ENCODE measurements at places on chromosomes 7 and 10.

- no peak for DNase-seq
Observed at GRCh38 chr10:4532976-4533375, 293.0 kb upstream of the AKR1E2 start.

GRCh38 chr10:29921071-29921446, 138.3 kb downstream of the JCAD start:
- DNase-seq = no peak

DNA sequence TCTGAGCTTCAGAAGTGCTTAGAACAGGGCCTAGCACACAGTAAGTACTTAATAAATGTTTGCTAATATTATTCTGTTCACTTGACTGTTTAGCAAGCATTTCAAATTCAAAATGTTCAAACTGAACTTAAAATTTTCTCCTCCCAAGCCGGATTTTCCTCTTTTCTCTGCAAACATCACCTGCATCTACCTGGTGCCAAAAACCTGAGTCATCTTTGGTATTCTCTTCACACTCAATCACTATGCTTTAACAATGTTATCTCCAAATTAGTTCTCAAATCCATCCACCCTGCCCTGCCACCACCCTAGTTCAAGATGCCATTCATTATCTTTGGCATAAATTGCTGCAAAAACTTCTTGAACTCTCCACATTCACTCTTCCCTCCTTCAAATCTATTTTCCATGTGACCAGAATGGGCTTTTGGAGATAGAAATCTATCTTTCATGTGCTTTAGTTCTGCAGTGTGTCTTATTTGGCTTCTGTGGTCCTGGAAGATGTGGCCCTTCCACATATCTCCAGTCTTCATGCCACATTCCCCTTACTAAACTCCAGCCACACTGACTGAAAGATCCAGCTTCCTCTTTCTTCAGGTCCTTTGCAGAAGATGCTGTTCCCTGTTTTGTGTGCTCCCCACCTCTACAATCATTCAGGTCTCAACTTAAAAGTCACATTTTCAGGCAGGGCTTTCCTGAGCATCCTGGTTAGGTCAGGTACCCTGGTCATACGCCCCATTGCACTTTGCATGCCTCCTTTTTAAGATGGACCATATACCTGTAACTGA, 2.0 kb downstream of the GGCT start:
- DNase-seq = peak; percentile 17

- DNase-seq = no peak
Observed at GRCh38 chr7:112125250-112125649, 80.9 kb downstream of the DOCK4 start.

GRCh38 chr10:78148216-78148960, 114.7 kb downstream of the RPS24 start:
- no peak for DNase-seq

GRCh38 chr7:115241151-115241550, 319.3 kb downstream of the MDFIC start:
- DNase-seq = no peak

- no peak for DNase-seq
Observed at GRCh38 chr10:29970576-29970975, 88.8 kb downstream of the JCAD start.

DNA sequence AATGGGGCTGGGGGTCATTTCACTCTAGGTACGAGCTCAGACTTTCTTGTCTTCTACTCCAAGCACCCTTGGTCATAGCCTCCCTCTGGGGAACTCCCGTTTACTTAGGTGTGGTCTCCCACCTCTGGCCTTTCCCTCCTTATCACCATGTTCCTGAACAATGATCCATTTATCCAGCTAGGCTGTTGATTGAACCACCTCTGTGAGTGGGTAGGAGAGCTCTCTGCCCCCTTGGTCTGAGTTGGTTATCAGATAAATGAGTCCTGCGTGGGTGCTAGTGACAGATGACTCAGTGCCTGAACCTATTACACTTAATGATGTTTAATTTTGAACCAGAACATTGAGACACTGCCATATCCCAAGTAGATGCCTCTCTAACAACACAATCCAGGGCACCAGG, 9.4 kb downstream of the BLNK start:
- no peak for DNase-seq

GRCh38 chr7:95690367-95690947, 81.9 kb upstream of the DYNC1I1 start:
- DNase-seq = peak; percentile 22

GRCh38 chr10:74292871-74293427, 141.9 kb downstream of the ADK start:
- DNase-seq = no peak

DNA sequence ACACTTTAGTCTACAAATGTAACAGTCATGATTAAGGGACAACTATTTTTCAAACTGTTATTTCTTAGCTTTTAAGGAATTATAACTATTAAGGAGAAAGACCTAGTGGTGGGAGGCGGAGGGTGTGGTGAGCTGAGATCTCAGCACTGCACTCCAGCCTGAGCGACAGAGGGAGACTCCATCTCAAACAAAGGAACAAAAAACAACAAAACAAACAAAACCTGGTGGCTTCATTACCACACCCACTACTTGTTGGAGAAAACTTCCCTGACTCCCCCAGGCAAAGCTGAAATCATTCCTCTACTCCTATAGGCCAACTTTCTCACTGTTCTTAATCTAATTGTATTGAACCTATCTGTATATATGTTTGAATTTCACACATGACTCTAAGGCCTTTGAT, 3.2 kb downstream of the POLR1F start:
- DNase-seq = no peak

GRCh38 chr10:95511314-95511713, 49.9 kb downstream of the SORBS1 start:
- DNase-seq = no peak

DNA sequence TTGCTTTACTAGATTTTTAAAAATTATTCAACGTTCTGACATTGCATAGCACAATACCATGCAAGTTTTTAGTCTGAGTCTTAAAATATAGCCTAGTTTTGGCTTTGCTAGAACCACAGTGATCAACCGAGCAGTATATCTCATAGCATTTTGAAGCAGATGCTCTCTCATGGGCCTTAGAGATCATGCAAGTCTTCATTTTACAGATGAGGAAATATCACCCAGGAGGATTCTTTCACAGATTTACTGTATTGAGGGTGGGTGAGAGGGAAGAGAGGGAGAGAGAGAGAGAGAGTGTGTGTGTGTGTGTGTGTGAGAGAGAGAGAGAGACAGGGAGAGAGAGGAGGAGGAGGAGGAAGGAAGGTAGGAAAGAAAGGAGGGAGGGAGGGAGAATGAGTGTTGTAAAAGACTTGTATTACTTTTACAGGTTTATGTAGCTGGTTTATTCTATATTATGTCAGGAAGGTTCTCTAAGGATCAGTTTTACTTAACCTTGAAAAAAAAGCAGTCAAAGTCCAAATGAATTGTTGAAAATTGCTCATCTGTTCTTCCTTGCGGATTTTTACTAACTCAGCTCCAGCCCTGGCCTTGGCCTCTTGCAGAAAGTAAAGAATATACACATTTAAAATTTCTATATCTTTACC, 14.2 kb upstream of the NPTX2 start:
- no peak for DNase-seq

DNA sequence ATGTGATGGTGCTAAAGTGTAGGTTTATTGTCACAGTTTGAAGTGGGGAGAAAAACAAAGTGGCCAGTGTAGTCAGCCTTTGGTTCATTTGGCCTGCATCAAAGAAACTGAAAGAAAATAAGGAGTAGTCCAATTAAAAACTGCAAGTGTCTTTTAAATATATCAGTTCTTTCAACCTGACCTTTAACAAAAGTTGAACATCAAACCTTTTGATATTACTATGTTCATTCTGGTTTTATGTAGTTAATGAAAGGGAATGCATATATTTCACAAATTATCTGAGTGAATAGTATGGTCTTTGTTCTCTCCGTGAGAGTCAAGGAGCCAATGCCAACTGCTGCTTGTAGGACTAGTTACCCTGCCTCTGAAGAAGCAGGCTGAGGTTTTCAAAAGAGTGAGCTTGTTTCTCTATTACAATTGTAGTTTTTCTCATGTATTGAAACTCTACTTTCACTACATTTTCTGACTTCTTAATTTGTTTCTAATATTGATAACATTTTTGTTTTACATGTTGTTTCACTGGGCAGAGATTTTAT, 1160.8 kb upstream of the LRRTM3 start:
- DNase-seq = no peak

- DNase-seq = no peak
Observed at GRCh38 chr7:108253275-108254044, 123.3 kb upstream of the LAMB4 start.

DNA sequence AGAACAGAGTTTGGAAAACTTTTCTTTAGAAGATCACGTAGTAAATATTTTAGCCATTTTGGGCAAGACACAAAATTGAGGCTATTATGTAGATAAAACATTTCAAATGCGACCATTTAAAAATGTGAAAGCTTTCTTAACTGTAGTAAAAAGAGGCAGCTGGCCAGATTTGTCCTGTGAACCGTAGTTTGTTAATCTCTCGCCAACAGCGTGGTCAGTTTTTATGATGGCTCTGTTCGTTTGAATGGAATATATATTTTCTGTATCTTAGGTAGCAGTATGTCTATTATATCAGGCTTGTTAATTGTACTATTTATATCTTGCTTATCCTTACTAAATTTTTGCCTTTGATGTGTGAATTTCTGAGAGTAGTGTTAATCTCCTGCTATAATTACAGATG, 124.9 kb downstream of the CCSER2 start:
- no peak for DNase-seq

GRCh38 chr7:33744293-33745075, 160.9 kb upstream of the BMPER start:
- DNase-seq = peak; percentile 10

- DNase-seq = no peak
Observed at GRCh38 chr7:140605337-140605736, 35.3 kb downstream of the DENND2A start.

DNA sequence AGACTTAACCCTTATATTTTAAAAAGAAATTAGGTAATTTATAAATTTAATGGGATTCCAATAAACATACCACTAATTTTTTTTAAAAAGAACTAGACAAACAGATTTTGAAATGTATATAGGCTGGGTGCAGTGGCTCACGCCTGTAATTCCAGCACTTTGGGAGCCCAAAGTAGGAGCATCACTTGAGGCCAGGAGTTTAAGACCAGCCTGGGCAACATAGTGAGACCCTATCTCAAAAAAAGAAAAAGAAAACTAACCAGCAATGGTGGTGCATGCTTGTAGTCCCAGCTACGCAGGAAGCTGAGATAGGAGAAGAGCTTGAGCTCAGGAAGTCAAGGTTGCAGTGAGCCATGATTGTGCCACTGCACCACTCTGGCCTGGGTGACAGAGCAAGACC, 62.7 kb downstream of the EZH2 start:
- DNase-seq = no peak

GRCh38 chr7:28093623-28094232, 86.9 kb downstream of the JAZF1 start:
- peak; percentile 68 for DNase-seq

DNA sequence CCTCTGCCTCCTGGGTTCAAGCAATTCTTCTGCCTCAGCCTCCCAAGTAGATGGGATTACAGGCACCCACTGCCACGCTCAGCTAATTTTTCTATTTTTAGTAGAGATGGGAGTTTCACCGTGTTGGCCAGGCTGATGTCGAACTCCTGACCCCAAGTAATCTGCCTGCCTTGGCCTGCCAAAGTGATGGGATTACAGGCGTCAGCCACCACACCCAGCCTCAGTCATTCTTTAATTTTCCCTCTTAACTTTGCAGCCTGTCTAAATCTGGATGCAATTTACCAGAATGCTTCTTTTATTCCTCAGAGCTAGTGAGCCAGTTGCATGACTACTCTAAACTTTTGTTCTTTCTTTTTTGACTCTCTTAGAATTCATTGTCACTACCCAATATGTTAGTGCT, 90.5 kb upstream of the CSTF2T start:
- no peak for DNase-seq

- no peak for DNase-seq
Observed at GRCh38 chr10:111784436-111784835, 399.1 kb downstream of the GPAM start.

DNA sequence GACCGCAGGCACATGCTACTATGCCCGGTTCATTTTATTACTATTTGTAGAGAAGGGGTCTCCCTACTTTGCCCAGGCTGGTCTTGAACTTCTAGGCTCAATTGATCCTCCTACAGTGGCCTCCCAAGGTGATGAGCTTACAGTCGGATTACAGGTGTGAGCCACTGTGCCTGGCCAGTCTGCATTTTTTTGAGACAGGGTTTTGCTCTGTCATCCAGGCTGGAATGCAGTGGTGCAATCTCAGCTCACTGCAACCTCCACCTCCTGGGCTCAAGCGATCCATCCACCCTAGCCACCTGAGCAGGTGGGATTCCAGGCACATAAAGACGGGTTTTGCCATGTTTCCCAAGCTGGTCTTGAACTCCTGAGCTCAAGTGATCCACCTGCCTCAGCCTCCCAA, 2.3 kb upstream of the H2BK1 start:
- DNase-seq = no peak

- no peak for DNase-seq
Observed at GRCh38 chr7:7331523-7331922, 149.2 kb downstream of the C1GALT1 start.

DNA sequence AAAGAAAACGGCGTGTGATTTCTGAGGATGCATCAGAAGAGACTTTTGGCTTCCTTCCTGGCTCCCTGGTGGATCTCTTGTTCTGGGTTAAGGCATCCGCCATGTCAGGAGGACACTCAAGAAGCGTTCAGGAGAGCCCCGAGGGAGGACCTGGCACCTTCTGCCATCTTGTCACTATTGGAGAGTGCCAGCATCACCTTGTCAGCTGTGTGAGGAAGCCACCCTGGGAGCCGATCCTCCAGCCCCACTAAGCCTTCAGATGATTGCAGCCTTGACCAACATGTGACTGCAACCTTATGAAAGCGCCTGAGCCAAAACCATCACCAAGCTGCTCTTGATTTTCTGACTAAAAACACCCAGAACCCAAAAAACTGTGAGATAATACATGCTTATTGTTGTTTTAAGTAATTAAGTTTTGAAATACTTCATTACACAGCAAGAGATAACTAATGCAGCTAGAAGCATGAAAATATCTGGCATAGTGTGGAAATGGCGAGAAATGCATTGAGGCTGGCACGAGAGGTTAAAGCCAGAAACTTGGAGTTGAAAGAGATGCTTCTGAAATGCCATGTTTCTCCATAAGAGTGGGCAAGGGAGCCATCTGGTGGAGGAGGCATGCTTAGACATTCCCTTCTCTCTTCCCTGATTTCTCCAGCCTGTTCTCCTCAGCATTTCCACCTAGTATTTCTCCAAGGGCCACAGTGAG, 5.4 kb upstream of the ZFYVE27 start:
- peak; percentile 42 for DNase-seq

GRCh38 chr7:69617364-69617763, 19.1 kb downstream of the AUTS2 start:
- DNase-seq = no peak

DNA sequence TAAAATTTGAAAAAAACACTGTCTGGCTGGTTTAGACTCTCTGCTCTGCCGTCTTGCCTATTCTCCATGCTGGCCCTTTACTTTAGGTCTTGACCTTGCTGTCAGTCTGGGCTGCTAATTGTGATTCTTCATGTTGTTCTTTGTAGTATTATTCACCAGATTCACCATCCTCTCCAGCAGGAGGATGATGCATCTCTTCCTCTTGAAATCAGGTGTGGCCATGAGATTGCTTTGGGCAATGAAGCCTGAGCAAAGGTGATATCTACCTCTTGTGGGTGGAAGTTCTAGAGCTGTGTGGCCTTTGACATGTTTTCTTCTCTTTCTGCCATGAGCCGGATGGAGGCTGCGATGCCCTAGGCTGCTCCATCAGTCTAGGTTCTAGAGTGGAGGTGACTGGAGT, 51.3 kb upstream of the ITPRID1 start:
- no peak for DNase-seq

- no peak for DNase-seq
Observed at GRCh38 chr10:113047151-113047550, 97.1 kb downstream of the TCF7L2 start.

Data from GF-D8 (cell line).